ENCODE measurements at places on chromosomes 3 and 15.

GRCh38 chr15:65837301-65838294 lies 31.7 kb upstream of the RAB11A start:
- DNase-seq: no peak

DNA sequence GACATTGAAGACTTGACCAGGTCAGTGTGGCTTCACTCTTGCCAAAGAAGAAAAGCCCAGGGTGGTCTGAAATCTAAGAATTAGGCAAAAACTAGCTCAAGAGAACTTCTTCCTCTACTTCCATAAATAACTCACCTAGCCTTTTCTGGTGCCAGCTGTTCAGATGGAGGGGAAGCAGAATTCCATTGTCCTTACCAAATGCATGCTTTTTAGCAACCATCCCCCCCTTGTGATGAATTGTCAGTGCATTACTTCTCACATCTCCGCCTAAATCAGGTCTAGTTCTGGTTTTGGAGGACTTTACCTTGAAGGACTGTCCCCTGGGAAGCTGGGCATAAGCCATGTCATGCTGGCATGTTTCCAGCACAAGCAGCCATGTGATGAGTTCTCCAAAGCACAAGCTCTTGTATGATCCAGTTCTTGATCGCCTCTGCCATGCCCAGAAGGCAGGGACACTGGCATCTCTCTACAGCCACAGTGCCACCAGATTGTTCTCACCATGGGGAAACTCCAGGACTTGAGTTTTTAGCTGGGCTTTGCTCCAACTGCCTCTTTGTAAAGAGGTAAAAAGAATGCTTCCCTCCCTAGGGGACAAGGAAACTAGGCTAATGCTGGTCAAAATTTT lies 96.4 kb upstream of the IL12A start:
- no peak for DNase-seq

- DNase-seq: no peak
Measured at GRCh38 chr15:54520616-54521015, 542.4 kb downstream of the UNC13C start.

- no peak for DNase-seq
Measured at GRCh38 chr15:40259021-40259420, 20.2 kb downstream of the PAK6 start.

Measured in stimulated activated naive CD8-positive, alpha-beta T cell treated with anti-CD3 and anti-CD28 coated beads, Interleukin-15, amount 100 ng/mL, for 72 hours (primary cell).